A172 (cell line): ENCODE measurements at places on chromosomes 16 and 17.

GRCh38 chr16:64823481-64824075, 298.3 kb downstream of the CDH11 start:
- no peak for DNase-seq

DNA sequence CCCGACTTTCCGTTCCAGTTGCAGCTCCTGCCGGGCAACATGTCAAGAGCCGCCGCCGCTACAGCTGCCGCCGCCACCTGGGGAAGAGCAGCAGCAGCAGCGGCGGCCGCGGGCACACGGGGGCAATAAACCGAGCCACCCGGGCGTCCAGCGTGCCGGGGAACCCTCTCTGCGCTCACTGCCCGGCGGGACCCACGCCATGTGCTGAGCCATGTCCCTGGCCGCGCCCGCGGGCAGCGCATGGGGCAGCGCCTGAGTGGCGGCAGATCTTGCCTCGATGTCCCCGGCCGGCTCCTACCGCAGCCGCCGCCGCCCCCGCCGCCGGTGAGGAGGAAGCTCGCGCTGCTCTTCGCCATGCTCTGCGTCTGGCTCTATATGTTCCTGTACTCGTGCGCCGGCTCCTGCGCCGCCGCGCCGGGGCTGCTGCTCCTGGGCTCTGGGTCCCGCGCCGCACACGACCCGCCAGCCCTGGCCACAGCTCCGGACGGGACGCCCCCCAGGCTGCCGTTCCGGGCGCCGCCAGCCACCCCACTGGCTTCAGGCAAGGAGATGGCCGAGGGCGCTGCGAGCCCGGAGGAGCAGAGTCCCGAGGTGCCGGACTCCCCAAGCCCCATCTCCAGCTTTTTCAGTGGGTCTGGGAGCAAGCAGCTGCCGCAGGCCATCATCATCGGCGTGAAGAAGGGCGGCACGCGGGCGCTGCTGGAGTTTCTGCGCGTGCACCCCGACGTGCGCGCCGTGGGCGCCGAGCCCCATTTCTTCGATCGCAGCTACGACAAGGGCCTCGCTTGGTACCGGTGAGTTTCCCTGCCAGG, 604 bp downstream of the HS3ST3B1 start:
- no peak for DNase-seq

DNA sequence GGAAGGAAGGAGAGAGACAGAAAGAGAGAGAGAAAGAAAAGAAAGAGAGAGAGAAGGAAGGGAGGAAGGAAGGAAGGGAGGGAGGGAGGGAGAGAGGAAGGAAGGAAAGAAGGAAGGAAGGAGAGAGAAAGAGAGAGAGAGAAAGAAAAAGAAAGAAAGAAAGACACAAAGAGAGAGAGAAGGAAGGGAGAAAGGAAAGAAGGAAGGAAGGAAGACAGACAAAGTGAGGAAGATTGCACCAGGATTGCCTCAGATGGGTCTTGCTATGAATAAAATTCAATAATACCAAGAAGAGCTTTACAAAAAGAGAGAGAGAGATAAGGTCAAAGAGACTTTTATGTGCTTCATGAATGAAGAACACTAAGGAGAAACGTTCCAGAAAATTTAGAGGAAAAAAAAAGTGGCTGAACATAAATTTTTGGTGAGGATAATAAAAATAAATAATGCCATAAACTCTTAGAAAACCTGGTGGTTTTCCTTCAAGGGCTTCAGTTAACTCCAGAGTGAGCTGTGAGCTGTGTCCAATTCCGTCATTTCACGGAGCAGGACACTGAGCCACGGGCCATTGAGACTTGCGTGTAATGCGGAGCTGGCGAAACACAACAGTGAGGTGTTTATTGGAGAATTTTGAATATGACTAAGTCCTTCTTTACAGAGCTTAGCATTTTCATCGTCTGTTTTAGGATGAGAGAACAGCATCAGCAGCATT, 72.7 kb upstream of the TNRC6C start:
- DNase-seq: no peak

DNA sequence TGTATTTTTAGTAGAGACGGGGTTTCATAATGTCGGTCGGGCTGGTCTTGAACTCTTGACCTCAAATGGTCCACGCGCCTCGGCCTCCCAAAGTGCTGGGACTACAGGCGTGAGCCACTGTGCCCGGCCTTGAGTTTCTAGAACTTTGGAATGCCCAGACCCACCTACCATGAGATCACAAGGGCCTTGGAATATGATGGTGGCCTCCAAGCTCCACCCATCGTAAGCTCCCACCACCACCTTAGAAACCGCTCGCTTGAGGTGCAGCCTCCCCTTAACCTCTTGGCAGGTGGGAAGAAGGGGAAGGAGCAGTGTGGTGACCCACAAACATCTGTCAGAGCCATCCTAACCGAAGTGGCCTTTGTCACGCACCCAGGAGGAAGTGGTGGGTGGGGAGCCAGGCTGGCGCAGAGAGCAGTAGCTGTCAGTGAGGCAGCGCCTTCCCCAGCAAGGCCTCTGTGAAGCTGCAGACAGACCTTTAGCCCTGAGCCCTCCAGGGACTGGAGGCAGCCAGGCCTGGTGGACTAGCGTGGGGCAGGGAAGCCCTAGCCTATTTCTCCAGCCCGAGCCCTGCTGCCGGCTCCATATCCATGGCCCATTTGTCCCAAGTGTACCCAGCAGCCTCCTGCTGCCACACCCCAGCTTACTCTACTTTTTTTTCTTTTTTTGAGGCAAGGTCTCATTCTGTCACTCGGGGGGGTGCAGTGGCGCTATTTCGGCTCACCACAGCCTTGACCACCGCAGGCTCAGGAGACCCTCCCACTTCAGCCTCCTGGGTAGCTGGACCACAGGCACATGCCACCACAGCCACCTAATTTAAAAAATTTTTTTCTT, 13.1 kb upstream of the SEPHS2 start:
- DNase-seq: no peak

DNA sequence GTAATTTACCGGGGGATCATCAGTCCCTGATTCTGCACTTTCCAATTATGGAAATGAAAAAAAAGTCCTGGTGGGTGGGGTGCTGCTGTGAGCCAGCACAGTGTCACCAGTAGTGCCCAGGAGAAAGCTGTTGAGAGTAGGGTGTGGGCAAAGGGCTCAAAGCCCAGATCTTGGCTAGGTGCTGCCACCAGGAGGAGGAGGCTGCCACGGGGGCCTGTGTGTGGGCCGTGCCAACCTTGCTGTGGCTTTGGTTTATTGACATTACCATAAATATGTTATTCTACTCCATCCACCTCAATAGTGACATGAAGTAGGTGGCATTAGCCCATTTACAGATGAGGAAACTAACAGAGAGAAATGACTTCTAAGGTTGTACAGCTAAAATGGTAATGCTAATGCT, 6.7 kb upstream of the PRPSAP2 start:
- DNase-seq: no peak

DNA sequence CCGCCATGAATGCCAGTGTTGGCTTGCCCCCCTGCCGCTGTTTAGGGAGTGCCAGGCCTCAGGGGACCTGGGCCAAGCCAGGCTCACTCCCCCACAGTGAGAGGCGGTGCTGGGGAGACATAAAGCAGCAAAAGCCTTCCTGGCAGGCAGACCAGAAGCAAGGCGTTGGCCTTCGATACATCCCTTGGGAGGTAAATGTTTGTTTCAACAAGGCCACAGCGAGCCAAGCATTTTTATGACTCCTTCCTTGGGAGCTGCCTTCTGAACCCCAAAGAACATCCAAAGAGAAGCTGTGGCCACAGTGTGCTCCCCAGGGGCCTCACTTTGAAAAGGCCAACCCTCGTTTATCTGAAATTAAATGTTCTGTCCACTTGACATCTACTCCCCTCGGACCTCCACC, 119.7 kb upstream of the CIBAR2 start:
- DNase-seq: no peak

GRCh38 chr16:77732241-77732946, 10.1 kb downstream of the NUDT7 start:
- no peak for DNase-seq

DNA sequence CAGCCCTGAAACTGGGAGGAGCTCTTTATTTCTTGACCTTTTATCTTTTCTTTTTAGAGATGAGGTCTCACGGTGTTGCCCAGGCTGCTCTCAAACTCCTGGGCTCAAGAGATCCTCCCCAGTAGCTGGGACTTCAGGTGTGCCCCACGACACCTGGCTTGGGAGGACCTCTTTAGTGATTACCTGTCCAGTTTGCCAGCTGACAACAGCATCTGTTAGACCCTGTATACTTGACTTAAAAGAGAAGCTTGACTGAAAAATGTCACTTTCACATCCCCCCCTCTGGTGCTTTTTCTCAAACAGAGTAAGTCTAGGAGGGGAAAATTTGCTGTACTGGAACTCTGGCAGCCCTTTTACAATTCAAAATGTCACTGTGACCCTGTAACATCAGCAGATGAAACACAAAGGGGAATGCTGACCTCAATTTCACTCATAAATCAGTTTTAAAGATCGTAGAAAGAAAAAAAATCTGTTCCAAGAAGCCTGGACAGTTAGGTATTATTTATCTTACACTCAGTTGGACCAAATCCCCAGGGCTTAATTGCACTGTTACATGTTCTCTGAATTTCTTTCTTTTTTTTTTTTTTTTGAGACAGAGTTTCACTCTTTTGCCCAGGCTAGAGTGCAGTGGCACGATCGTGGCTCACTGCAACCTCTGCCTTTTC, 1.8 kb upstream of the ERN1 start:
- DNase-seq: no peak

- no peak for DNase-seq
Observed at GRCh38 chr17:21193031-21193430, 20.9 kb downstream of the TMEM11 start.

DNA sequence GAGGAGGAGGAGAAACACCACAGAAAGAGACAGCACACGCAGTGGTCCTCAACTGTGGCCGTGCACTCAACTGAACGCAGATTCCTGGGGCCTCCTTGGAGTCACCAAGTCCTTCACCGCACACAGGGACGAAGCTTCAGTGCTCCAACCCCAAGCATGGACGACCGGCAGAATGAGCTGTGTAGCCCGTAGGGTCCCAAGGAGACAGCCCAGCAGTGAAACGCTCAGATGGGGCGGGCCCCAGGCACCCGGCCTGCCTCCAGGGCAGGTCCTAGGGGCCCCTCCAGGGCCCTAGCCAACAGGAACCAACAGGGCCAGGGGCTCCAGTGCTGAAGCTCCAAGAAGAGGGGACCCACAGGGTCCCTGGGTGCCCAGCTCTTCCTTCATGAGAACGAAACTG, 13.2 kb downstream of the RAB40B start:
- DNase-seq: no peak

DNA sequence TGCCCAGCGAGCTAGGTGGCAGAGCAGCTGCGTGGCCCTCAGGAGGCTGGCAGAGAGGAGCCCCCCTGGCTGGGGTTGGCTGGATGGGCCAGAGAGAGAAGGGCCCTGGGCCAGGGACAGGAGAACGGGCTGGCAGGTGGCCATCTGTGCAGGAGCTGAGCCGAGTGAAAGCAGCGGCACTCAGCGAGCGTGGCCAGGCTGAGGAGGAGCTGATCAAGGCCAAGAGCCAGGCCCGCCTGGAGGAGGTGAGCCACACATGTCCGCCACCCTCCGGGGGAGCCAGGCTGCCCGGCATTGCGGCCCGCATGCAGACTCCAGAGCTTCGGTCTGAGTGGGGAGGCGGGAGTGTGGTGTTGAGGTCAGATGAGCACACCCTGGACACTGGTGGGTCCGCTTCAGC, 2.1 kb upstream of the RAC3 start:
- DNase-seq: no peak

GRCh38 chr16:70803319-70803718, 2.4 kb upstream of the VAC14 start:
- no peak for DNase-seq

DNA sequence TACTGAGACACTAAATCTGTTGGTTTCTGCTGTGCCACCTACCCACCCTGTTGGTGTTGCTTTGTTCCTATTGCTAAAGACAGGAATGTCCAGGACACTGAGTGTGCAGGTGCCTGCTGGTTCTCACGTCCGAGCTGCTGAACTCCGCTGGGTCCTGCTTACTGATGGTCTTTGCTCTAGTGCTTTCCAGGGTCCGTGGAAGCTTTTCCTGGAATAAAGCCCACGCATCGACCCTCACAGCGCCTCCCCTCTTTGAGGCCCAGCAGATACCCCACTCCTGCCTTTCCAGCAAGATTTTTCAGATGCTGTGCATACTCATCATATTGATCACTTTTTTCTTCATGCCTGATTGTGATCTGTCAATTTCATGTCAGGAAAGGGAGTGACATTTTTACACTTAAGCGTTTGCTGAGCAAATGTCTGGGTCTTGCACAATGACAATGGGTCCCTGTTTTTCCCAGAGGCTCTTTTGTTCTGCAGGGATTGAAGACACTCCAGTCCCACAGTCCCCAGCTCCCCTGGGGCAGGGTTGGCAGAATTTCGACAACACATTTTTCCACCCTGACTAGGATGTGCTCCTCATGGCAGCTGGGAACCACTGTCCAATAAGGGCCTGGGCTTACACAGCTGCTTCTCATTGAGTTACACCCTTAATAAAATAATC, 14.6 kb downstream of the STH start:
- DNase-seq: no peak

- no peak for DNase-seq
Observed at GRCh38 chr16:24980077-24980793, 34.9 kb downstream of the ARHGAP17 start.

DNA sequence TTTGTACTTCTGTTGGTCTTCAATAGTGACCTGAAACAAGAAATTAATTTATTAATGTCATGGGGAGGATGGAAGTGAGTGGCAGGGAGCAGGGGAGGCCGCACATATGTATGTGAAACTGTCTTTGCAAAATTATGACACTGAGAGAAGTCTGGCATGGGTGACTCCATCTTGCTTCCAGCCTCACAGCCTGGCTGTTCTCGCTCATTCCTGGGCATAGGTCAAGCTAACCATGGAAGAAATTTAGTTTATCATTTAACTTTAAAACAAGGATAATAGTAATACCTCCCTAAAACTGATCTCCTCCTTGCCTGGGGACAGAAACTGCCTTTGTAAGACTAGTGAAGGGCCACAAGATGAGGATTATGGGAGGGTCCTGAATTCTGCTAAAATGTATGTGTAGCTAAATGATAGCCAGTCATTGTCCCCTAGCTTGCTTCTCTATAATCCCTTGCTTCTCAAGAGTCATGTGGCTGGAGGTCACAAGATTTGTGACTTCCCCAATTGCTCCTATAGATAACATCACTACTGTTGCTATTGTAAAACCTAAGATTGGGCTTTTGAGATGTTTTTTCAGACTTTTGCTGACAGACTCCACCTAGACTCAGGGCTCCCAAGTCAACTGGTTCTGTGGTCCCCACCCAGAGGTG, 126.0 kb downstream of the HS3ST3A1 start:
- DNase-seq: no peak

DNA sequence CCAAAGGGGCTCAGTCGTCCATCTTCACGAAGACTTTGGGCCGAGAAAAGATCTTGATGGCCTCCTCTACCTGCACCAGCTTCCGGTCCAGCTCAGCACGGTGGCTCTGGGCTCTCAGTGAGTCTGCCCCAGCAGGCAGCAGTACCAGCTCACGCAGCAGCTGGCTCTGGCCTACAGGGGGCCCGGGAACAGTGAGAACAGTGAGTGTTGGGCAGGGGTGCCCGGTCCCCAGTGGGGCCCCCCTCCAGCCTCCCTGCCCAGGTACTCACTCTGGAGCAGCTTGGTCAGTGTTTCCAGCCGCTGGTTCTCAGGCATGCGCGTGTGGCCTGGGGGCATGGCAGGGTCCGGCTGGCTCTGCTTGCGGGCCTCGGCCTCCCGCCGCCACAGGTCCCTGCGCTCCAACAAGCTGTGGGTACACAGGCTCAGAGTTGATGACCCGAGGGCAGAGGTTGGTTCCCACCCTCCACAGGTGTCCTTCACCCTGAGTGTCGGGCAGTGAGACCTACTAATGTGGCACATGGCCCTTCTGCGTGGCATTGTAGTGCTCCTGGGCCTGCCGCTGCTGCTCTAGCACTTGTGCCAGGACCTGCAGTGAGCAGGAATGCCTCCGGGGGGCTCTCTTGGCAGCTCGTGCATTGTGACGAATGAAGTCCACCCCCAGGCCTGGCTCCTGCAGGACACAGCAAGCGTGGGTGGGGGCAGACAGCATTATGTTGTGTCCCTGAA, 2.6 kb downstream of the PARD6A start:
- no peak for DNase-seq
